RPMI7951 (cell line): ENCODE measurements at places on chromosomes 12 and 14. TPM values are rescaled to one million over a fixed set of nuclear protein-coding genes. Genes with fewer than 3 reads are reported as not detected.

DNA sequence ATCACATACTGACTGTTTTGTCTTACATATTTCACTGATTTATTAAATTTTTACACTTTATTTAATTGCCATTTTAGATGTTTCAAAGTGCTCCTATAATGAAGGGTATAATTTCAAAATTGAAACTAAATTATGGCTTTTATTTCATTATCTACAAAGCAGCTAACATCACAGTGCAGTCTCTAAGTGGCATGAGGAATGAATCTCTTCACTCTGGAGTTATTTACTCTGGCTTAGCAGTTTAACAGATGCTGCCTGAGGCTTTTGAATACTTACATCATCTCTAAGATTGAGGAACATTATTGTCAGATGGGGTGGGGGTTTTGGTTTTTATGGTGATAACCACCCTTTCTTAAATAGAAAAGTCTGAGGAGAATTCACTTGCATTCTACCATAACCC lies 386.4 kb downstream of the TRHDE start:
- DNase-seq: no peak

GRCh38 chr14:36021591-36022320 lies 154.8 kb downstream of the PTCSC3 start:
- DNase-seq: no peak

DNA sequence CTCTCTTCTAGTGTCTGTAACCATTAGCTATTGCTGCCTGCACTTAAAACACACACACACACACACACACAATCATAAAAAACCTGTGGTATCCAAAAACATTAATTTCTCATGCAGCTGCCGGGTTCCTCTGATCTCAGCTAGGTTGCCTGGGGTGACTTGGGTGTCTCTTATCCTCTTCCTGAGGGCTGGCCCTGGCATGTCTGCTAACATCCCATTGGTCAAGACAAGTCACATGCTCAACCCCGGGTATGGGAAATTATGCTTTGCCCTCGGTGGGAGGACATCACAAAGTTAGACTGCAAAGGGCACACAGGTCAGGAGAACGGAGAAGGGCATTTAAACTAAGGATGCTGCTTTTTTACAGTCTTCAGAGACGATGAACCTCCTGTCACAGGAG lies 55.7 kb downstream of the TRPV4 start:
- DNase-seq: peak; percentile 52

DNA sequence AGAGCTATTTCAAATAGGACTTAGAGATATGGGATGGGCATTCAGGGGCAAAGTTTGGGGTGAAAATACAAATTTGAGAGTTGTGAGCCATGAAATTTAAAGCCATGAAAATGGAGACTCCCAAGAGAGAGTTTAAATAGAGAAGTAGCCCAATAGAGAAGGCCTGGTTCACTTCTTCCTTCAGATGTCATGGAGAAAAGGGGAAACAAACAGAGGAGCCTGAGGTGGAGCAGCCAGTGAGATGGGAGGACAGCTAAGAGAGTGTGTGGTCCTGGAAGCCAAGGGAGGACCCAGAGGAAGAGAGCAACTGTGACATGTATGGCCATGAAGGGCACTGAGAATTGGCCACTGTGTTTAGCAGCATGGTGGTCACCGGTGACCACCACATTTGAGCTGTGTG lies 12.3 kb upstream of the DYNLL1 start:
- no peak for DNase-seq

SLC25A47 gene
- total RNA-seq: not detected in 2 replicates

DNA sequence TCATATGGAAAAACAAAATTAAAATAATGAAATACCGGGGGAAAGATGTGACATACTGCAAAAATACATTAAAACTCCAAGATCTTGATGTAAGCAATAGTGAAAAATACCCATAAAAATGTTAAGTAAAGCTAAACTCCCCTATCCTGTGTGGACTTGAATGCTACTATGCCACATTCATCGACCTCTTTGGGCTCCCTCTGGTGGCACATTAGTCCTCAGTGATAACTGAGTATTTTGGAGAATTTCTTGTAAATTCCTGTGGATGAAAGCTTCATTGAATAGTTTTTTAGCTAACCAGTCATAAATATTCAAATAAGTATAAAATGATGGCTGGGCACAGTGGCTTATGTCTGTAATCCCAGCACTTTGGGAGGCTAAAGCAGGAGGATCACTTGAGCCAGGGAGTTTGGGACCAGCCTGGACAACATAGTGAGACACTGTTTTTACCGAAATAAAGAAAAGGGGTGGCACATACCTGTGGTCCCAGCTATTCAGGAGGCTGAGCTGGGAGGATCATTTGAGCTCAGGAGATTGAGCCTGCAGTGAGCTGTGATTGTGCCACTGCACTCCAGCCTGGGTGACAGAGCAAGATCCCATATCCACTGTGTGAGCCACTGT lies 42.4 kb upstream of the SGPP1 start:
- peak; percentile 49 for DNase-seq

- peak; percentile 34 for DNase-seq
These were observed 9.0 kb downstream of the SERPINA6 start for GRCh38 chr14:94313991-94314655.

- DNase-seq: peak; percentile 50
These were observed 8.0 kb downstream of the SCNN1A start for GRCh38 chr12:6367065-6367968.

GRCh38 chr12:126144603-126145002 lies 1079.4 kb downstream of the AACS start:
- no peak for DNase-seq
